Skeletal muscle cell (primary cell): ENCODE measurements at places on chromosomes 6 and 20.

DNA sequence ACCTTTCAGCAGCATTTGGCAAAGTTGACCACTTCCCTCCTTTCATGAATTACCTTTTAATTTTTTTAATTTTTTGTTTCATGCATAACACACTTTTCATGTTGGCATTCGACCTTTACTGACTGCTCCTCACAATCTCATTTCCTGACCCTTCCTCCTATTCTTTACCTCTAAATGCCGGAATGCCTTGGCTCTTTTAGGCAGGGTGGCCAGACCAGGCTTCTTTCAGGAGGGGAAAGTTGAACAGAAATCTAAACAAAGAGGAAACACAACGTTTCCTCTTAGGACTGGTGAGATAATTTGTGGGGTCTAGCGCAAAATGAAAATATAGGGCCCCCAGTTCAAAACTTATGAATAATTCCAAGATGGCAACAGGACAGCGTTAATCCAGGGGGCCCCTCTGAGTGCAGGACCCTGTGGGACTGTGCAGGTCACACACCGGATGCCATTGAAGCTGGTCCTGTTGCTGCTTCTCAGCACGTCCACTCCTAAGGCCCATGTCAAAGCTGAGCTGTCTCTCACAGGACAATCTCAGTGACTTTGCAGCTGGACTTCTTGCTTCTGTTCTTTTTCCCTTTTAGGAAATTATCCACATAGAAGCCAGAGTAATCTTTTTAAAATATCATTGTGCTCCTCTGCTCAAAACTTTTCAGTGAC, 313.8 kb downstream of the HDGFL1 start:
- DNase-seq, result no peak

DNA sequence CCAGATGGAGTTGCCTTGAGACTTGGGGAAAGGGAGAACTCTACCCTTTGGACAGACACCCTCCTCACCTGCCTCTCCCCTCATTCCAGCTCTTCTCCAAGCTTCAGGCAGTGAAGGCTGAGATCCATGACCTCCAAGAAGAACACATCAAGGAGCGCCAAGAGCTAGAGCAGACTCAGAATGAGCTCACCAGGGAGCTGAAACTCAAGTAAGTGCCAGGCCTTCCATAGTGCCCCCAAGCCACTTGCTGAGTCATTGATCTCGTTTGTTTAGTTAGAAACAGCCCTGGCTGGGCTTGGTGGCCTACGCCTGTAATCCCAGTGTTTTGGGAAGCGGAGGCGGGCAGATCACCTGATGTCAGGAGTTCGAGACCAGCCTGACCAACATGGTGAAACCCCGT, 39.2 kb downstream of the KIF3B start:
- DNase-seq, result no peak

DNA sequence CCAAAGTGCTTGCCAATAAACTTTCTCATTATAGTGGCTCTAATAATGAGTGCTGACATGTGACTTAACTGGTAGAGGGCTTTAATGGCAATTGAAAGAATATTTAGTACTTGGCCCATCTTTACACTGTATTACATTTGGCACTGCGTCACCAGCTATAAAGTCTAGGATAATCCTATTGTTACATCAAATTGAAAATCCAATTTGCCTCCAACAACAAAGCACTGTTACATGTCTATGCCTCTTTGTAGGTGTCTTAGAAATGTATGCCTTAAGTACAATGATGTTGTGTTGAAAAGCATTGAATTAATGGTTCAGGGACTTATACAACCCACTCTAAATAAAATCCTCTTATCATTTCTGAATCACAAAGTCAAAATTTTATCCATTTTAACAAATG, 420.4 kb upstream of the JAG1 start:
- DNase-seq, result no peak

- no peak for DNase-seq
Observed at GRCh38 chr20:46022411-46023147, 6.4 kb upstream of the SLC12A5 start.

DNA sequence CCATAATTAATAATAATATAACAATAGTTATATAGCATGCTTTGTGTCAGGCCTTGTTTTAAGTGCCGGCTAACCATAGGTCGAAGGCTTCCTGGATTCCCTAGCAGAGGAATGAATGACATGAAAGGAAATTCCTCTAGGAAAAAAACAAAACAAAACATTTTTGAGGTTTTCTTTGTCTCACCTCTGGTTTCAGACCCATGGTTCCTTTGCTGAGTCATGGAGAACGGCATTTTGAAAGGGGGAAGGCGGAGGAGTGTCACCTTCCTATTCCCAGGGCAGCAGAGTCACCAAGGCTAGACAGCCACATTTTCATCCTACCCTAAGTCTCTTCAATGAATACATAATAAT, 25.3 kb upstream of the CCND3 start:
- DNase-seq, result no peak

GRCh38 chr6:88220493-88220892, 54.3 kb upstream of the CNR1 start:
- no peak for DNase-seq
